ENCODE measurements at places on chromosomes 6 and 20.

DNA sequence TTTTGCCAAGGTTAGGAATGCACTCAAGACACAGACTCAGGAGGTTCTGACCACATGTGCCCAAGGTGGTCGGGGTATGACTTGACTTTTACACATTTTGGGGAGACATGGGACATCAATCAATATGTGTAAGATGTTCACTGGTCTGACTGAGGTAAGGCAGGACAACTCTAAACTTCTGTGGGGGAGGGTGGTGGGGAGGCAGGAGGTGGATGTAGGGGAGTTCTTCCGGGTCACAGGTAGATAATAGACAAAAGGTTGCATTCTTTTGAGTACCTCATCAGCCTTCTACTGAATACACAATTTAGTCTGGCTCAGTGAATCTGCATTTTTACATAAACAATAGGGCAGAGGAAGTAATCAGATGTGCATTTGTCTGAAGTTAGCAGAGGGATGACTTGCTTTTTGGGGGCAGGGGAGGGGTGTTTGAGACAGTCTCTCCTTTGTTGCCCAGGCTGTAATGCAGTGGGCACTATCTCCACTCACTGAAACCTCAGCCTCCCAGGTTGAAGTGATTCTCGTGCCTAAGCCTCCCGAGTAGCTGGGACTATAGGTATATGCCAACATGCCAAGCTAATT is 10.9 kb downstream of the ECHDC1 start:
- no peak for DNase-seq

GRCh38 chr20:4836935-4837334 is 115.2 kb downstream of the PRND start:
- no peak for DNase-seq

- no peak for DNase-seq
Measured at GRCh38 chr6:39428152-39428551, 105.7 kb upstream of the KCNK16 start.

DNA sequence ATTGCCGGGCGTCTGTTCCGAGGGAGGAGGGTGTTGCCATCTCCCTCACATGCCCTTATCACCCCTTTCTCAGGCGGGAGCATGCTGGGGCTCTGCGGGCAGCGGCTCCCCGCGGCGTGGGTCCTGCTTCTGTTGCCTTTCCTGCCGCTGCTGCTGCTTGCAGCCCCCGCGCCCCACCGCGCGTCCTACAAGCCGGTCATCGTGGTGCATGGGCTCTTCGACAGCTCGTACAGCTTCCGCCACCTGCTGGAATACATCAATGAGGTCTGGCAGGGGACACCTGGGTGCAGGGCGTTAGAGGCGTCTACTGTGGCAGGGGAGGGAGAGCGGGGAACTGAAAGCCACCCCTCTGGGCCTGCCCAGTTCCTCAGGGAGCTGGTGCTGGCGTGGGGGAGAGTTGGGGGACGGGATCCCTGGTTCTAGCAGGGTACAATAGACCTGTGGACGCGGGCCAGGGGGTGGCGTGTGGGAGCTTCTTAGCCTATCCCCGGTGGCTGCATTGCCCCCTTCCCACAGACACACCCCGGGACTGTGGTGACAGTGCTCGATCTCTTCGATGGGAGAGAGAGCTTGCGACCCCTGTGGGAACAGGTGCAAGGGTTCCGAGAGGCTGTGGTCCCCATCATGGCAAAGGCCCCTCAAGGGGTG is 697 bp downstream of the PPT2 start:
- peak; percentile 93 for DNase-seq

DNA sequence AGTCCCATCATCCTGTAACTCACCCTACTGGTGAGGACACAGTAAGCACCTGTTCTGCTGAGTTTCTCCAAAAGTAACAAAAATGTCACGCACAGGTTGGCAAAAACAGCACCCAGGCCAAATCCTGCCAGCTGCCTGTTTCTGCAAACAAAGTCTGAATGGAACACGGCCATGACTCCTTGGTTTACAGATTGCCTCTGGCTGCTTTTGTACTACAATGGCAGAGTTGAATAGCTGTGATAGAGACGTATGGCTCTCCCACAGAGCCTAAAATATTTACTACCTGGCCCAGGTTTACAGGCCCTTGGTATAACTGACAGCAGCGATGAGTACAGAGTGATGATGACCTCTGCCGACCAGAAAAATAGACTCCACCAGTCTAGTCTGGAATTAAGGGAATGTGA is 52.6 kb downstream of the CNKSR3 start:
- DNase-seq = peak; percentile 94

DNA sequence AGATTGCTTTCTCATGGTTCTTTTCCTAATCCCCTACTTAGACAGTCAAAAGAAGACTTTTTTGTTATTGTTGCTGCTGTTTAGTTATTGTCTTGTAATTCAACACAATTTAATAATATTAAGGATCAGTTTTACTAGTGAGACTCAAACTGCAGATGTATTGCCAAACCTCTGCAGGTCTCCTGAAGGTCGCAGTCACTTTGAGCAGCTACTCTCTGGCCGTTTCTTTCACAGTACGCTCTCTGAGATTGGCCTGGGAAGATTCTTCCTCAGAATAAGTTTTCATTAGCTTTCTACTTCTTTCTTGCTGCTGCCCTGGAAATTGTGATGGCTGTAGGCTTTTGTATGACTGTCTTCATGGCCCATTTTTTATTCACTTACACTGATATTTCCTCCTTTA is 930.8 kb downstream of the QKI start:
- no peak for DNase-seq

- DNase-seq = peak; percentile 74
Measured at GRCh38 chr6:24719125-24719971, at the start of gene C6orf62. Gene C6orf62, minus strand, starts transcription at chr6:24719154. Its CDS starts 486 bp downstream, at chr6:24718668.

GRCh38 chr20:63483834-63484233 is 11.4 kb upstream of the KCNQ2 start:
- DNase-seq = peak; percentile 61

DNA sequence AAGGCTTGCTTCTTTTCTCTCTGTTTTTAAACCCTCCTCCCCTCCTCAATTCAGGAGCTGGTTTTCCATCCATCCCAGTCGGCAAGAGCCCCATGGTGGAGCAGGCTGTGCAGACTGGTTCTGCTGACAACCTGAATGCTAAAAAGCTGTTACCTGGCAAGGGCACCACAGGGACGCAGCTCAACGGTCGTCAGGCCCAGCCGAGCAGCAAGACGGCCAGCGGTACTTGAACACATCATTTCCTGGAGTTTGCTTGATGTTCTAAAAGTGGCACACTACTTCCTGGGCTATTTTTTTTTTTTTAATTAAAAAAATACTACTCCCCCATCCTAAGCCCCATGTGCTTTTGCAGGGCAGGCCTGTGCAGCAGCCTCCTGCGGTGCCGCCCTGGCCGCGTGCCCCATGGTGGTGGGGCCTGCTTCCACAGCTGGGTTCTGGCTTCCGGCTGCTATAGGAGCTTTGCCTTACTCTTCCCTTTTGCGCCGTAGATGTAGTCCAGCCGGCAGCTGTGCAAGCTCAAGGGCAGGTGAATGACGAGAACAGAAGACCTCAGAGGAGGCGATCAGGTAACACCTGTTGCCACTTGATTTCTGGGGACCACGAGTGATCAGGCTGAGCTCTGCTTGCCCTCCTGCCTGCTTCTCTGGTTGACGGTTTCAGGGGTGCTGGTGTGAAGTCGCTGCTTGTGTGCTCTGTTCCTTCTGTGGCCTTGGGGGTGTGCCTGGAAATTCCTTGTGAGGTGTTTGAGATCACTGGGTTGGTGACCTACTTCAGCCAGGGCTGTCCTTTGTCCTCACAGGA is 7.7 kb downstream of the LSM14B start:
- DNase-seq = no peak

GRCh38 chr20:37471741-37472235 is 49.3 kb upstream of the NNAT start:
- DNase-seq = no peak

GRCh38 chr20:59032713-59033059 is 551 bp upstream of the ATP5F1E start:
- peak; percentile 92 for DNase-seq

GRCh38 chr6:97289332-97289731 is 6.3 kb upstream of the MMS22L start:
- no peak for DNase-seq

GRCh38 chr20:44942264-44942973 is 17.8 kb downstream of the TOMM34 start:
- DNase-seq = no peak

GRCh38 chr20:57940868-57941522 is 231.2 kb upstream of the PMEPA1 start:
- DNase-seq = peak; percentile 88

DNA sequence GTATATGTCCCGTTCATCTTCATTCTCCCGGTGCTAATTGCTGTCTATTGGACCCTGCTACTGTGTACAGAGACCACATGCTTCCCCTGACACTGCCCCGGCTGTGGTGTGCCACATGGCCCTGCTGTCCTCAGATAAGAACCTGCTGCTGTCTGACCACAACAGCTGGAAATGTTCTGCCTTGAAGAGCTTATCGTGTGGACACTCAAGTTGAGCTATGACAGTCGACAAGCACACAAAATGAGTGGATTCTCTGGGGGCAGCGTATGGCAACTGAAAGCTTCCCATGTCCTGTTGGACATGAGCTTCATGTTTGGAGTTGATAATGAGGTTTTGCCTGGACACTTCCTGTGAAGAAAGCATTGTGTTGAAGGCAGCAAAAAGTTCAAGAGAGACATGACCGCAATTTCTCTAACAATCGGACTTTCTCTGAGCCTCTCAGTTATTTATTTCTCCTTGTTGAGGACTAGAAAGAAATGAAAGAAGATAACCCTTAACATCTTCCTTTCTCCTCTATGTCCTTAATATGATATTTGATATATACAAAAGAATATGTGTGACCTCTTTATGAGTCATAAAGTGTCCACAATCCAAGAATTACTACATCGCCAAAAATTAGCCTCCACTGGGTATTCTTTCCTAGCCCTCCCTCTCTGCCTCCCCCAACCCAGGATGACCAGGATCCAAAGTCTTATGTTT is 187.1 kb upstream of the TCF21 start:
- no peak for DNase-seq

DNA sequence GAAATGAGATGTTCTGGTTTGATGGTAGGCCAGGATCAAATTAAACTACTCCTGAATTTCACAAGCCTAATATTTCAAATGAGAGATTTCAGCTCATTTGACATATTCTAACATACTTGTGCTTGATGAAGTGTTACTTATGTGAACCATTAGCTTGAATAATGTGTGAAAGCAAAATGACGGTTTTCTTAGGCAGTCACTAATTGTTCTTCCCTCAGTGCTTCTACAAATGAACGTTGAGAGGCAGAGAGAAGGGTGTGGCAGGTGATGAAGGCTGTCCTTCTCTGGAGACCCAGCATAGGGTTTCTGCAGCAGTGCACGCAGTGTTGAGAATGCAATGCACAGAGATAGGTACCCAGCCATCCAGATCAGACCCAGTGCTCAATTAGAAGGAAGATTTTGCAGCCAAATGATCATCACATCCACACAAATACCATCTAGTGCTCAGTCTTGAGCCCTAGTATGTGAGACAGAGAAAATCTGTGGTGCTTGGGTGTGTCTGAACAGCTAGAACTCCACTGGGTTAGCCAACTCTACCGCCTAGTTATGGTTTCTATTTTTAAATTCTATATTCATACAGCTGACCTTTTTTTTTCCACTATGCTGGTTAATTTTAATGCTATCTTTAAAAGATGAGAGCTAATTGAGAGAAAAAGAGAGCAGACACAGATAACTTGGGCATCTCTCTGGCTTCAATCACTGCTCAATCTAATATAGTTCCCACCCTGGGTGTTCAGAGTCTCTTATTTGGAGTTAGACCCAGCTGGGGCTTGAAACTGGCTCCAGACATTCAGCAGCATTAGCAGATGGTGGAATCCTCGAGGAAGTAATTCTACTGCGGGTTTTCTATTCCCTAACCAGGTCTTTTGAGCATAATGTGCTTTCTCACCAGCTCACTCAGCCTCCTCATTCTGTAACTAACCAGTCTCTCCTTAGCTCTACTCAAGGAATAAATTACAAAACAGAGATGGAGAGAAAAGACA is 4.4 kb upstream of the MYLIP start:
- peak; percentile 35 for DNase-seq

- no peak for DNase-seq
Measured at GRCh38 chr20:15832512-15832911, 740.7 kb downstream of the KIF16B start.

DNA sequence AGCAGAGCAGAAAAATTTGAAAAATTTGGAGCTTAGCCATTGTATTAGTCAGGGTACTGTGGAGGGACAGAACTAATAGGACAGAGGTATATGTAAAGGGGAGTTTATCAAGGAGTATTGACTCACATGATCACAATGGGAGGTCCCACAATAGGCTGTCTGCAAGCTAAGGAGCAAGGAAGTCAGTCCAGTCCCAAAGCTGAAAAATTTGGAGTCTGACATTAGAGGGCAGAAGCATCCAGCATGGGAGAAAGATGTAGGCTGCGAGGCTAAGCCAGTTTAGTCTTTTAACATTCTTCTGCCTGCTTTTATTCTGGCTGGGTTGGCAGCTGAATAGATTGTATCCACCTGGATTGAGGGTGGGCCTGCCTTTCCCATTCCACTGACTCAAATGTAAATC is 82.0 kb downstream of the SMPDL3A start:
- peak; percentile 50 for DNase-seq

GRCh38 chr6:73556836-73557235 is 36.0 kb upstream of the EEF1A1 start:
- no peak for DNase-seq

- no peak for DNase-seq
Measured at GRCh38 chr6:104173668-104174067, 686.1 kb downstream of the HACE1 start.

GRCh38 chr6:119308991-119309657 is 40.4 kb downstream of the MAN1A1 start:
- DNase-seq = peak; percentile 92

- DNase-seq = peak; percentile 11
Measured at GRCh38 chr6:44422531-44422930, 35.0 kb downstream of the CDC5L start.

DNA sequence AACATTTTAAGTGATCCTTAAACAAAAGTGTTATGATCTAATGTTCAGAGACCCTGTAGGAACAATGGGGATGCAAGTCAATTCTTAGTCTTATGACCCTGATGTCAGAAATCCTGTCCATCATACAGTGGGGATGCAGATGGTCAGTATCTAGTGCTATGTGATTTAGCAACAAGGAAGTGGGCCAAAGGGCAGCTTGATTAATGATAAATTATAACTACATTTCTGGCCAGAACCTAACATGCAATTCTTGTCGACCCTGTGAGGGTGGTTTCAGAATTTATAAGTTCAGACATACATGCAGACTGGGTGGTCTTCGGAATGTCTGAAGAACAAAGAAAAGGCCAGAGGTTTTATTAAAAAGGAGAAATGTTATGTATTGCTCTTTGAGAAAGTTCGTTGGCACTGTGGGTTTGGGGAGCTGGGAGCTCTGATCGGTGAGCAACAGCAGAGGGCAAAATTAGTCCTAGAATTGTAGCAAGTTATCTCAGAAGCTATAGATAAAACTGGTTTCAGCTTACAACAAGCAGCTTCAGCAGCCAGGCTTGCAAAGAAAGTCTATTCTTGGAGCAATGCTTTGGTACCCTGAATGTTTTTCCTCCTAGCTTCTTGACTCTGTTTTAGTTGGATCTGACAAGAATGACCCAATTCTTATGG is 50.8 kb downstream of the RPF2 start:
- no peak for DNase-seq
